Right ventricle myocardium inferior (tissue), 1 donor: ENCODE measurements at places on chromosomes 3 and 15. TPM values are rescaled to one million over a fixed set of nuclear protein-coding genes. Genes with fewer than 3 reads are reported as not detected.

DNA sequence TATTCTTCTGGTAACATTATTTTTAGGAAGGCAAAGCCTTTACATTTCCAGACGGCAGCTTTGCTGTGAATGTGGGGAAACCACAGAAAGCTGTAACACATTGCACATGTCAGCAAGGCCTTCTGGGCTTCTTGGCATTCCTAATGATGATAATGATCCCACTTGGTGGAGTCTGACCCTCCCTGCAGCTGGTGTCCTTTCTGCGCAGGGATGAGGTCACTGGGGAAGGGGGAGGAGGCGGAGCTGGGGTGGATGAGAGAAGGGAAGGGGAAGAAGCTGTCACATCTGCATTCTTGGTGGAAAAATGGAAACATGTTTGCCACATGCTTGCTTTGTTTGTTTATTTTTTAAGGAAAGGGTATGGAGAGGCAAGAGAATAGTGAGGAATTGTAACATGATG, 68.6 kb downstream of the FILIP1L start:
- peak; percentile 84 for DNase-seq

Gene MOBP
- total RNA-seq = not detected

DNA sequence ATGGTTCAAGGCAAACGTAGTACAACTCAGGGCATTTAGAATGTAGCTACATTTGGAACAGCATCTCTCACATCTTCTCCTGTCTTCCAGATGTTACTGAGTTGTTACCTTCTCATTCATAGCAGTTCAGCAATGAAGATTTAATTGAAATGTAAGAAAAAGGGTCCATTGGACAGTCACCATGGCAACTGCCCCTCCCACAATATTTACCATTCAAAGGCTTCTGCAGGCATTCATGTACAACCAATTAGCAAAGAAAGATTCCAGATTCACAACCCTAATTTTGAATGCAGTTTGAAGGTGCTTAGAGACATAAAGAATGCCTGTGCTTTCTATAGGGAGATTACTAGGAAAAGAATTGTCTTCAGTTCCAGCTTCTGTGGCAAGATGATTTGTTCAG, 22.2 kb downstream of the SCN11A start:
- no peak for DNase-seq

DNA sequence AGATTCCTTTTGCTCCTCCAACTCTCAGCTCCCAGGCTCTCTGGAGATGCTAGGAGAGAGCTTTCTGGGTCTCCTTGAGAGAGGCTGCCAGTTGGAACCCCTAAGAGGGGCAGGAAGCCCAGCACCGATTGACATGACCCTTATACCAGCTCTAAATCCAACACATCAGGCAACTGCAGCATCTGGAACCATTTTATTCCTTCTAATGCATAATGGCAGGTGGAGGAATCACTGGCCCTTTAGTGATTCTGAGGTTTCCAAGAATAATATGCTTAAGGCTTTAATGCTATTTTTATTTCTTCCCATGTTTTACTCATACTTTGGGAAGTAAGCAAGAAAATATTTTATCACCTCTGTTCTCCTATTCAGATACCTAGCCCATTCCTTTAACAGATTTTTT, 60.3 kb upstream of the TEX264 start:
- no peak for DNase-seq

- DNase-seq = no peak
These were observed 22.9 kb downstream of the PRR23E start for GRCh38 chr3:127215714-127216414.

GRCh38 chr15:64017082-64017588, 29.1 kb downstream of the DAPK2 start:
- no peak for DNase-seq

DNA sequence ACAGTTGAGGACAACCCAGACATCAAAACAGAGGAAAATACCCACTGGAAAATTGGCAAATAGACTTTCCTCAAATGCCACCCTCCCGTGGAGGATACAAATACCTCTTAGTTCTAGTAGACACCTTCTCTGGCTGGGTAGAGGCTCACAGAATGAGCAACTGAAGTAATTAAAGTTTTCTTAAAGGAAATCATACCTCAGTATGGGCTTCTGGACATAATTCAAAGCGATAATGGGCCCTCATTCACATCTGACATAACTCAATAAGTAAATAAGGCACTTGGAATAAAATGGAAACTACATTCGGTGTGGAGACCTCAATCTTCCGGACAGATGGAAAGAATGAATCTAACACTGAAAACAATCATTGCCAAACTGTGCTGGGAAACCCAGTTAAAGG, 115.2 kb upstream of the PLCL2 start:
- no peak for DNase-seq

DNA sequence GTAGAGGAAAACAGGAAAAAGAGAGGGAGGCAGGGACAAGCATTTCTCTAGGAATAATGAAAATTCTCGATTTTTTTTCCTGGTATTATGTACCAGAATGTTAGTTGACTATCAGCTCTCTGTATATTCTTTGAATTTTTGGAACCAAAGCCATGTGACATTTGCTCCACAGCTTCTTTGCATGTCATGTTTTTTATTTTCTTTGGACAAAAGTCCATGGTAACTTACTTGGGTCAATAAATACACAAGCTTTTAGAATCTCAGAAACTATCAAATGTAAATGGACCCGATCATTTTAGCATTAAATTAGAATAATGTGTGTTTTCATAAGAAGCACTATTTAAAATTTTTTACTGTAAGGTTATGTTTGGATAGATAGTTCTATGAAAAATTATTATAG, 320.5 kb downstream of the ZIC1 start:
- DNase-seq = no peak

GRCh38 chr3:67312155-67312554, 314.0 kb downstream of the KBTBD8 start:
- no peak for DNase-seq

DNA sequence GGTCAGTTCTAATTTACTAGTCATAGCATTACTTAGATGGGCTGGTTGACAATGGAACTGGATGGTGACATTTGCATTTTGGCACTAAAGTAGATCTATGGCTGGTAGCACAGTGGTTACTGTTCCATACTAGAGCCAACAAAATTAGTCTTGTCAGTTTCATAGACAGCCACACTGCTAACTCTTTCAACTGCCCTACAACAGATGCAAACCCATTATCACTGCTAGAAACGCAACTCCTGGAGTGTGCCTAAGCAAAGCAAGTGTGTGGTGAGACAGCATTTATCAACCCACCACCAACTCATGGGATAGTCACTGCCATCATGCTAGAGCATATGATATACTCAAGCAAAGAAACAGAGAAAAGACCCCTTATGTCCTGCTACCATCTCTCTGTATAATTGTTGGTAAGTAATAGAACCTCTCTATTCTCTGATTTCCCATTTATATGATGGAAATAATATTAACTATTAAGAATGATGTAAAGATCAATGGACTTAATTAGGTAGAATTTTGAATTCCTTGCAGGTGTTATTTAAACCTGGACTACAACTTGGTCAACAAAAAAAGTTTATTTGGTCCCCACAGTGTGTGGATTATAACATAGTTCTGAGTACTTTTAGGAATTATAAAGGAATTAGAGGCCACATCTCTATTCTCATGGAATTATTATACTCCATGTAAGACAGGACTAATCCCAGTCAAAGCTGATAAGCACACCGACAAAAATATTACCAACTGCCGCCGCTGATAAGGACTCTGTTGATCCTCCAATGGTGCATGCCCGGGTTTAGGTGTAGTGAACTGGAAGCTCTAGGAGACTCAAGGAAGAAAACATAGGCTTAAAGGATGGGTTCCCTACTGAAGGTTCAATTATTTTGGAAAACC, 19.9 kb upstream of the ABHD5 start:
- no peak for DNase-seq

GRCh38 chr15:60299452-60300047, 98.2 kb downstream of the ANXA2 start:
- peak; percentile 49 for DNase-seq

DNA sequence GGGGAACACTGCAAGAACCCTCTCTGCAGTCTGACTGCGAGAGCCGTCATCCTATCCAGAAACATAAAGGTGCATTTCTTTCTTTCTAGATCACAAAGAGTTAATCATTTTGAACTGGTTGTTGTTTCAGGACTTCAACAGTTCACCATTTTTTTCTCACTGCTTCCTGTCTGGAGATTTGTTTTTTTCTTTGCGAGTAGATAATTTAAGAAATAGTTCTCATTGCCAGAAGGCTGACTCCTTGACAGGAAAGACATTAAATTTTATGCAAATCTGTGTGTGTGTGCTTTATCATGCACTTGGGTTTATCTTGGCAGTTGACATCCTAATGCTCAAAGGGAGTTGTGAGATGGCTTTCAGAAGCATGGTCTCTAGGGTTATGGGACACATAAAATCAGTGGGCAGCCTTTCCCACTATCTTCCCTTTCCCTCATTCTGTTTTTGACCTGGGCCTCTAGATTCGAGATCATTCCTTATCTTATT, 123.5 kb upstream of the TBL1XR1 start:
- DNase-seq = no peak

Gene PLIN1
- 17.6 TPM for total RNA-seq

- DNase-seq = no peak
These were observed 1.5 kb upstream of the NIT2 start for GRCh38 chr3:100333051-100333450.

DNA sequence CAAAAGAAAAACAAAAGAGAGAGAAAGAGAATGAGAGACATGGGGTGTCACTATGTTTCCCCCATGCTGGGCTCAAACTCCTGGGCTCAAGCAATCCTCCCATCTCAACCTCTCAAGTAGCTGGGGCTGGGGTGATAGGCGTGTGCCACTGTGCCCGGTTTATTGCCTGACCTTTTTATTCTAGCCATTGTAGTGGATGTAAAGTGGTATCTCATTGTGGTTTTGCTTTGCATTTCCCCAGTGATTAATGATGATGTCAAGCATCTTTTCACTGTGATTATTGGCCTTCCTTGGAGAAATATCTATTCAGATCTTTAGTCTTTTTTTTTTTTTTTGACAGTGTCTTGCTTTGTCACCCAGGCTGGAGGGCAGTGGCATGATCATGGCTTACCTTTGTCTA, 37.7 kb upstream of the GK5 start:
- DNase-seq = no peak

DNA sequence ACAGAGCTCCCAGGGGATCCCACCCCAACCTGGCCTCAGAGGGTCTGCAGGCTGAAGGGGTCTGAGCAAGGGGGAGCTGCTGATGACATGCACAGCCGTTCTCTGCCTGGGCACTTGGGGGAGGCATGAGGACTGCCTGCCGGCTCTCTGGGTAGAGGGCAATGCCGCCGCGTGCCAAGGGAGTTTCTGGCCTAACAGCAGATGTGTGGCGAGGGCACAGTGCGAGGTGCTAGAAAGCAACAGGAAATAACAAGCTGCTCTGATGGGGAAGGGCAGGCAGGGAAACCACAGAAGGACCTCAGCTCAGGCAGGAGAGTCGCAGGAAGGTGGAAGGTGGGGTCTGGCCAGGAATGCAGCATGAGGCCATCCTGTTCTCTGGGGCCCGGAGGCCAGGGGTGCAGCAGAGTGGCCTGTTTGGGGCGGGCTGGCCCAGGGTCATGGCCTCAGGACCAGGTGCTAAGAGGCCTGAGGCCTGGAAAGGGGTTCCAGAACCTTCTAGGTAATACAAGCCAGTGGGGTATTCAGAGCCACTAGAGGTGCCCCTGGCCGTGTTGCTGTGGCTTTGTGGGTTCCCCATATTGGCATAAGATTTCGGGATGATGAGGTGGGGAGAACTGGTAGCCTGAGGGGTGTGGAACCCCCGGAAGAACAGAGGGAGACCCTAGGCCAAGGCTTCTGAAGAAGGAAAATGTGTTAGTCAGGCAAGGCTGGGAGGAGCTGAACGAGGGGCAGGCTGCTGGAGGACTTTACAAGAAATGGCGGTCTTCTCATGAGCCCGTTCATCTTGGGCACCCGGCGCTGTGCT, 41.2 kb downstream of the RGMA start:
- no peak for DNase-seq

Gene GCSAM
- total RNA-seq = not detected

DNA sequence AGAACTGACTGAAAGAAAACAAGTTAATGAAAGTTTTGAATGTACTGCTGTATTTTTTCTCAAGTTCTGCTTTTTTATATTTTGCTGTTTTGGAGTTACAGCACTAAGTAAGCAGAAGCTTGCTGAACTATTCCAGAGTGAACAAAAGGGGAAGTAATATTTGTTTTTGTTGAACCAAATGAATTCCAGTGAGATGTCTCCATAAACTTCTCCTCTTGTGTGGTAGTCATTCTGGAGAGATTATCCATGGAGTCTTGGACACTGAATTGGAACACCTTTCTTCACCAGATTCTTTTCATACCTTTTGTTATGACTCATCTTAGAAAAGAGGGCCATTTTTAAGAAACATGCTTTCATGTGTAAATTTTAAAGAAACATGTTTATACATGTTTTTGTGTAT, 8.8 kb downstream of the ANKUB1 start:
- no peak for DNase-seq

Gene EEFSEC
- 19.4 TPM for total RNA-seq

DNA sequence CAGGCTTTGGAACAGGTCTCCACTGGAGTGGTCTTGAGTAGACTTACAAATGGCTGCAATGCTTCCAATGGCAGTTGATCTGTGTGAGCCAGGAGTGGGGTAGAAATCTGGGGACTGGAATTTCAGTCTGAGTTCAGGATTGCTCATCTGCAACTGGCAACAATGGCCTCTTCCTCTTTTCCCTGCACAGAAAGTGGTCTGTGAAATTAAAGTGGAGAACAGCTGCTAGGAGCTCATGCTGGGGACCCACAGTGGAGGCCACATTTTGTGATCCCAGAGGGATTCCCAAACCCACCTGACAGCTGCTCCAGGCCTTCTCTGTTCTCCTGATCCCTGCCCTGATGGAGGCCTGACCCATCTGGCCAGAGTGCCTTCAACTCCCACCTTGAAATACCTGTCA, 49.6 kb downstream of the CEMIP start:
- no peak for DNase-seq

- no peak for DNase-seq
These were observed 24.8 kb downstream of the SH3BP5 start for GRCh38 chr3:15307580-15307979.

Gene AGBL1
- not detected for total RNA-seq

- DNase-seq = no peak
These were observed 16.1 kb downstream of the PDZRN3 start for GRCh38 chr3:73608456-73609314.

- no peak for DNase-seq
These were observed 225.0 kb upstream of the PROK2 start for GRCh38 chr3:72009851-72010443.

GRCh38 chr3:166554023-166554422, 716.8 kb upstream of the BCHE start:
- no peak for DNase-seq

Gene STRA6
- not detected for total RNA-seq

- peak; percentile 78 for DNase-seq
These were observed 49.4 kb downstream of the ITGB5 start for GRCh38 chr3:124837730-124838186.

Gene CRBN
- total RNA-seq = 46.6 TPM

DNA sequence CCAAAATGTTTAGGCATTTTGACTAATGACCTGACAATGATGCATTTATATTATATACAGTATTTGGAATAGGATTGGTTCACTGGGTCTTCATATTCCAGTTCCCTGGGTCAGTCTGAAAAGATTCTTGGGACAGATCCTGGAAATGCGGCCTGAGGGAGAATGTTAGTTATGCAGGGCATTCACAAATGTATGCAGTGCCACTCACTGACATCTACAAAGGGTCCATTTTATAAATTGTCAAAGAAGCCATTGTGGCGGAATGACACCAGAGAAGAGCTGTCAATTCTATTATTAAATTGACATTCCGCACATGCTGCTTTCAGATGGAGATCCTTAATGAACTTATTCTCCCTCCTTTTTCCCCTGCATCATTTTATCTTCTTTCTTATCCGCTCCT, 176.6 kb downstream of the VGLL3 start:
- DNase-seq = no peak

- peak; percentile 58 for DNase-seq
These were observed 27.9 kb upstream of the TGFBR2 start for GRCh38 chr3:30578479-30578878.
